Muscle of leg (tissue), 16 donors: ENCODE measurements at places on chromosomes 7 and 10.

GRCh38 chr7:47089461-47089860 is 492.4 kb downstream of the TNS3 start:
- DNase-seq: peak; percentile 81

- DNase-seq: no peak
Observed at GRCh38 chr7:96729820-96730219, 20.2 kb upstream of the SEM1 start.

DNA sequence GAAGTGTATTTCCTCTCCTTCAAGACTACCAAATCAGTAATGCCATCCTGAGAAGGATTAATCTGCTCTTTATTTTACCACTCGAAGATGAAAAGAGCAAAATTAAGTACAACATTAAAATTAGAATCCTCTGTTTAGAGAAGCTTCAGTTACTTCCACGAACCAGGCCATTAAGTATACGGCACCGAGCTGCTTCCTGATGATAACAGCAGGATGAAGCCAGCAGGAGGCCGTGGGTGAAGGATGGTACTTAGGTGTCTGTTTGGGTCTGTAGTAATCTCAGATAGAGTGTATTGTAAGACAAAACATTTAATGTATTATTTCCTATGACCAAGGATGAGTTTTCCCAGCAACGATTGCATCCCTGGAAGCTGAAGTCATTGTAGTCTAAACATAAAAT is 362.8 kb downstream of the SFMBT2 start:
- no peak for DNase-seq

- DNase-seq: peak; percentile 92
Observed at GRCh38 chr10:79146611-79147130, 77.9 kb downstream of the ZMIZ1 start.

GRCh38 chr10:123565691-123566660 is 100.2 kb upstream of the GPR26 start:
- no peak for DNase-seq

GRCh38 chr7:155643804-155644177 is 670 bp upstream of the RBM33 start:
- DNase-seq: no peak

- DNase-seq: no peak
Observed at GRCh38 chr7:155527664-155528063, 18.7 kb downstream of the CNPY1 start.

DNA sequence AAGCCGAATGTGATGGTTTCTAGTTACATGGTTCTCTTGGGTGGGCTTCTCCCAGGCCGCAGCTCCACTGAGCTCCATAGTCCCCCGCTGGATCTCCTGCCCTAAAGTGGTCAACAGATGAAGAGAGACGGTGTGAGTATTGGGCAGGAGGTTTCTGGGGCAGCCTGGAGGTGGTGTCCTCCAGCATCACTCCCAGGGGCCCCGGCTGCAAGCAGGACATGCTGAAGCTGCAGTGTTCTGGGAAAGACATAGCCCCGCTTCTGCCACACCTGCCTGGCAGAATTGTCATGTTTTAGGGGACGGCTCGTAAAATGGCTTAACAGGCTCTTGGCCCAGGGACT is 40.4 kb downstream of the CALML3 start:
- DNase-seq: no peak

DNA sequence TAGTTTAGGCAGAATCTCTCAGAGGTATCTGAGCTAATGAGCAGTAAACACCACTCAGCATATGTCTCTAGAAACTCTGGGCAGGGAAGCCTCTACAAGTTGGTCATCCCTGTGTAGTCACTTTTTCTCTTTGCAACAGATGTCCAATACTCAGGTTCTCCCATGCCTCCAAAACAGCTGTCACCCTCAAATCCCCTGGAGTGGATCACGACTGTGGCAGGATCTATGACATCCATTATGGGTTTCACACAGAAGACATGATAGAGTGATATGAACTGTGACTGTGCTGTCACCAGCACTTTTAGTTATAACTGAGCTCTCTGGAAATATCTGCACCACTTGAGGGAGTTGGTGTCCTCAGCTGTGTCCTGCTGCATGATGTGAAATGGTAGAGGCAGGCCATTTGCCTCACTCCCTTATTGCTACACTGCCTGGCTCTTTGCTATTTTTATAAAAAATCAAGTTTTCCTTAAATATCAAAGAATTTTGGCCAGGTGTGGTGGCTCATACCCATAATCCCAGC is 24.1 kb upstream of the ZNRF2 start:
- DNase-seq: no peak

- DNase-seq: no peak
Observed at GRCh38 chr10:78190051-78190825, 156.6 kb downstream of the RPS24 start.
